Right renal pelvis (tissue), 4 donors: ENCODE measurements at places on chromosomes 12 and 14. TPM values are rescaled to one million over a fixed set of nuclear protein-coding genes. Genes with fewer than 3 reads are reported as not detected.

SLCO1C1 gene
- 0.60 TPM for polyA plus RNA-seq

DNA sequence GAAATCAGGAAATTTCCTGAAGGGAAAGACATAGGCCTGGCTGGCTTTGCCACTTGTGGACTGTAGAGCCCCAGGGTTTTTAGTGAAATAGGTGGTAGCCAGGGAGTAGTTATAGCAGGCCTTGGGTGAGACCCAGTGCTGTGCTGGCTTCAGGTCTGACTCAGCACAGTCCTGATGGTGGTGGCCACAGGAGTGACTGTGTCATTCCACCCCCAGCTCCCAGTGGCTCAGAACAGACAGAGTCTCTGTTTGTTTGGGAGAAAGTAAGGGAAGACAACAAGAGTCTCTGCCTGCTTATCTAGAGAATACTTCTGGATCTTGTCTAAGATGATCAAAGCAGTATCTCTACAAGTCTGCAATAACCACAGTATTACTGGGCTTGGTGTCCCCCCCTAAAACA is 27.5 kb upstream of the OR6J1 start:
- DNase-seq: no peak

DNA sequence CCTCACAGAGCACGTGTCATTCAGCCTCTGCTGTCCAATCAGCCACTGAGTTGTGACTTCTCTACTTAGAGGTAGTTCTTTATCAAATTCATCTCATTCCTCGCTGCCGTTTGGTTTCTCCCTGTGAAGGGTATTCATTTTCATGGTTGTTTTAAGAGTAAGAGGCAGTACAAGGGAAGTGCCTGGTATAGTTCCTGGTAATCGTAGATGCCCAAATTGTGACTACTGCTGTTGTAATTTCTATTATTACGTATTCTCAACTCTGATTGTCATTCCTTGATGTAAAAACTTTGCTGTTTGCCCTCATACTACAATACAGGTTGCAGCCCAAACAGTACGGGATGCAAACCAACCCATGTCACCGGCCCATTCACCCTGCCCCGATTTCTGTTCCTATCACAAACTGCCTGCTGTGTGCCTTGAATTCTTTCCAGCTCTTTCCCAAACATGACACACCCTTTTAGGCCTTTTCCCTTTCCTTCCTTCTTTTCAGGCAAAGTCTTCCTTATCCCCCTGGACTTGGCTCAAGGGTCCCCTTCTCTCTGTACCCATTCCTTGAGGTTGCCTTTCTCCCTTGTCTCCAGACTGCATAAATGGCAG is 93.0 kb downstream of the SLC25A47 start:
- no peak for DNase-seq

DNA sequence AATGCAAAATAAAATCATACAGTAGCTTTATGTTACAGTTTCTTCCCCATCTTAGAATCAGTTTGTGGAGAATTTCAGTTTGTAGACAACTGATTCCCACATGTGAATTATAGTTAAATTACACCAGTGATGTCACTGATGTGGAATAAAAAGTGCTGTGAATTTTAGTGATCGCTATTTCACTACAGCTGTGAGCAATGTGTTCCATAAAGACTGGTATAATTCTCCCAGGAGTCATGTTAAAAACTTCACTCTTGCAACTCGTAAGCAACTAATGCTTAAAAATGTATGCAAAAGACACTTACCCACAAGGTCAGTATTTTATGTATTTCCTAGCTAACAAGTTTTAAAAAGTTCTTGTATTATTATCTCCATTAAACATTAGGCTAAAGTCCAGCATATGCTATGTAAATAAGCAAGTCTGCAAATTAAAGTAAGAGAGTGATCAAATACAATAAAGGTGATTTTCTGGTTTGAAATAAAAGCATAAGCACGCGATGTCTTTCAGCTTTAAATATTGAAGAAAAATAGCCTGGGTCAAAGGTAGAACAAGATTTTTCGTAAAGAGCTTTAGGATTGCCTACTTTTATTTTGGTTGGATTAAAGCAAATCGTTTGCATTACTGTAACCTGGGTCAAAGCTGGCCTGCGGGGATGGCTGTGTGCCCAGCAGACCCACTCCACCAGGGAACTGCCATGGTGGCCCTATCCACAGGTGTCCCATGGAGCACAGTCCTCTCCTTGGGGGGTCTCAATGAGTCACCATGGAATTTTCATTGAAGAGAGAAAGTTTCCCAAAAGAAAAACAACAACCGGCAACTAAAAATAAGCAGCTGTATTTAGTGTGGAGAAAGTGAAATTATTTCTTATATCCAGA is 12.7 kb upstream of the LRIG3 start:
- no peak for DNase-seq

KRT74 gene
- polyA plus RNA-seq: not detected

KLC1 gene
- polyA plus RNA-seq: 89.3 TPM

TMEM52B gene
- polyA plus RNA-seq: 177 TPM

USP44 gene
- polyA plus RNA-seq: 2.3 TPM

DNA sequence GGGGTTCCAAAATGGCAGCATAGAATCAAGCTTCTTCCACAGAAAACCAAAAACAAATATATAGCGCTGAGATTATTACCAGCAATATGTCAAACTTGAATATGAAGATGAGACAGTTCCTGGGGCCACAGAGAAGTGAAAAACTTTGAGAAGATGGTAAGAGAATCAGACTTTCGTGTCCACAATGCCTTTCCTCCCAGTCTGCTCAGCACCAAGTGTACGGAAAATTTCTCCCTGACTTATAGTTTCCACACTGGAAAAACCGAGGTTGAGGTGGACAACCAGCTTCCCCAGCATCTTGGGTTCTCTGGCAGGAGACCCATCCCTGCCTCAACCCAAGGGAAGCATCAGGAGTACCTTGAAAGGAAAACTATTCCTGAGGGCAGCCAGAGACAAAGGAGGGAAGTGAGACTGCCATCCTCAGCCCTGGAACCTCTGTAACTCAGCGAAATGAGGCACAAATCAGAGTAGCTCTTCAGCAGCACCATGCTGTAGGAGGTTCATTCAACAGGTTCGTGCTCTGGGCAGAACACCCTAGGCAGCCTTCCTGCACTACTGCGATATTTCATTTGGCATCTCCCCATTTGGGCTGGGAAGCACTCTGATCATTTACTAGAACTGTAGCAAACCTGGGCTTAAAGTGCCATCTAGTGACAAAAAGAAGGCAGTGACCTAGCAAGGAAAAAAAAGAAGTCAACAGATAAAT is 52.4 kb upstream of the CAPRIN2 start:
- DNase-seq: no peak

DNA sequence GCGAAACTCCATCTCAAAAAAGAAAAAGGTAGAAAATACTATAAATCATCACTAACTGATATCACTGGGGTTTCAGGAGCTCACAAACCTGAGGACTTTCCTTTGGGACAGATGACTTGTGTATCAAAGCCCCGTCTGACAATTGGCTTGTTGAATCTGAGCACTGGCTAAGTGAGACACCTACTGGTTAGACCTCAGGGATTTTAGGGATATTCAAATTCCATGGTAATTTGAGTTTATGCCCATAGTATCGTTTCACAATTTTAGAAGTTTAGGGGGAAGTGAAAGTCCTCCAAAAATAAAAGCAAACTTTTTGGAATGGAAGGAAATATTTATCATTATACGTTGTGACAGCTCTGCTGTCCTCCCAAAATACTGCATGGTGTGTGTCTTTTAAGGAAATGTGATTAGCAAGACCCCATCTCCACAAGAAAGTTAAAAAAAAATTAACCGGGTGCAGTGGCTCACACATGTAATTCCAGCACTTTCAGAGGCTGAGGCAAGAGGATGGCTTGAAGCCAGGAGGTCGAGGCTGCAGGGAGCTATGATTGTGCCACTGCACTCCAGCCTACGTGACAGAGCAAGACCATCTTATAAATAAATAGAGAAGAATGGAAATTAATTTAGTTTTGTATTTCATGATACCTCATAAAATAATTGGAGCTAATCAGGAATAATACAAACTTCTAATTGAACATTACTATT is 49.2 kb downstream of the FBXL14 start:
- DNase-seq: no peak

GRCh38 chr12:77384941-77385340 is 319.6 kb upstream of the E2F7 start:
- no peak for DNase-seq

DNA sequence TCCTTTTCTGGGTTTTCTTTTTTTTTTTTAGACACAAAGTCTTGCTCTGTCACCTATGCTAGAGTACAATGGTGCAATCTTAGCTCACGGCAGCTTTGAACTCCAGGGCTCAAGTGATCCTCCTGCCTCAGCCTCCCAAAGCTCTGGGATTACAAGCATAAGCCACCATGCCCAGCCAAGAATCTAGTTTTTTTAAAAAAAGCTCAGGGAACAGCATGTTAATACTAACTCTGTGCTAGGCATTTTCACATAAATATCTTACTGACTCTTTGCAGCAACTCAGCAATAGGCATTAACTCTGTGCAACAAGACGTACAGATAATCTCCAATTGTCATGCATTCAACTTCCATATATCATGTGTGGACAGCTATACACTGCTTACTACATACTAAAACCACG is 97.4 kb downstream of the LLPH start:
- DNase-seq: no peak

- no peak for DNase-seq
These were observed 106.2 kb downstream of the NT5DC3 start for GRCh38 chr12:103734863-103735262.
